ENCODE measurements at places on chromosomes 1 and 21.

DNA sequence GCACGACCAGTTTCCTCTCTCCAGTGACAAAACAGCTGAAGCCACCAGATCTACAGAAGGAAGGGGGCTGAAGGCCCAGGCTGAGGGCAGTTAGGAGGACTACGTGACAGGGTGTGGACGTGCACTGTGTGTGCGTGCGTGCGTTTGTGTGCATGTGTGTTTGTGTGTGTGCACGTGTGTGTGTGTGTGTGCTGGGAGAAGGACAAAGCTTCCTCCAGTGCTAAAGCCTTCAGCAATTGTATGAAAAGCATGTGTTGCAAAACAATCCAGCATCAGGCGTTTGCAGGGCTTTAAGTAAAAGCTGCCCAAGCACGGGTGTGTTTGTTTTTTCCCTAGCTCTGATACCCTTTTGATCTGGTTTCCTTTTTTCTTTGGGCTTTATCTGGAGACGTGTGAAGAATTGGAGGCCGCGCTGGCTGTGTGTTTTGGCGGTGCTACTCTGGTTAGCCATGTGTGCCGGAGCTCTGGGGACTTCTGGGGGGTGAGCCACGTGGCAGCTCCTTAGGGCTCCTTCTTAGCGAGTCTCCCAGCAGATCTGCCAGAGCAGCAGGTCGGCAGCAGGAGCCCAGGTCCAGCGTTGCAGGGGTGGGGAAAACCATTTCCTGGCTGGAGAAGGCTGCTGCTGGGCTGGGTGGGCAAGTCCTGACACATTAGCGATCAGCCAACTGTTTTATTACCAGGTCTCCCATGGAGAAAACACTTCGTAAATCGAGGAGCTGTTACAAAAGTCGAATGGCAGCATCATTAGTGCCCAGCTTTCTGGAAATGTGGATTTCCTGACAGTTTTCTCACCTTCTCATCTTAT, 73.4 kb downstream of the UCK2 start:
- no peak for DNase-seq

- DNase-seq = no peak
These were observed 73.9 kb downstream of the RAP1GAP start for GRCh38 chr1:21594935-21595897.

- no peak for DNase-seq
These were observed 13.9 kb downstream of the TPM3 start for GRCh38 chr1:154178013-154178412.

DNA sequence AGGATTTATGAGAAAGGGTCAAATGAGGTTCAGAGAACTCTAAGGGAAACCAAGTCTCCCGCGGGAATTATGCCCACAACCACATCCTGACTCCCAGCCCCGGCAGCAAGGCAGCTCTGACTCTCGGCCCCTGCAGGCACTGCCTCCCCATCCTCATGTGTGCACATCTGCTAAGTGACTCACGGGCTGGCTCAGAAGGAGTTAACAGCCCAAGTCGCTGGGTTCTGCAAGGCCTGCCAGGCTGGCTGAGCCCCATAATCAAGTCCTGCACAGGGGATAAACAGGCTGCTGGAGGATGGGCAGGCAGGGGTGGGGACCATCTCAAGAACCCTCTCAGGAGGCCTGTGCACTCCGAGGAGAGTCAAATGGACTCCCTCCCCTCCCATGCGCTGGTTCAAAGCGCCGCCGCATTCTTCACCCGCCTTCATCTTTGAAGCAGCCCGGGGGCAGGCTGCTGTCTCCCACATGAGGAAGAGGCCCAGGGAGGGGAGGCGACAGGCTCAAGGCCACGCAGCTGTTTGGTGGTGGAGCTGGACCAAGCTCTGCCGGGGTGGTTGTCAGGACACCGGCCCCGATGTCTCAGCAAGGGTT, 344.3 kb downstream of the MATN1 start:
- no peak for DNase-seq

GRCh38 chr1:221032637-221033280, 153.5 kb downstream of the HLX start:
- DNase-seq = no peak

GRCh38 chr1:214546886-214547641, 4.3 kb downstream of the PTPN14 start:
- no peak for DNase-seq

DNA sequence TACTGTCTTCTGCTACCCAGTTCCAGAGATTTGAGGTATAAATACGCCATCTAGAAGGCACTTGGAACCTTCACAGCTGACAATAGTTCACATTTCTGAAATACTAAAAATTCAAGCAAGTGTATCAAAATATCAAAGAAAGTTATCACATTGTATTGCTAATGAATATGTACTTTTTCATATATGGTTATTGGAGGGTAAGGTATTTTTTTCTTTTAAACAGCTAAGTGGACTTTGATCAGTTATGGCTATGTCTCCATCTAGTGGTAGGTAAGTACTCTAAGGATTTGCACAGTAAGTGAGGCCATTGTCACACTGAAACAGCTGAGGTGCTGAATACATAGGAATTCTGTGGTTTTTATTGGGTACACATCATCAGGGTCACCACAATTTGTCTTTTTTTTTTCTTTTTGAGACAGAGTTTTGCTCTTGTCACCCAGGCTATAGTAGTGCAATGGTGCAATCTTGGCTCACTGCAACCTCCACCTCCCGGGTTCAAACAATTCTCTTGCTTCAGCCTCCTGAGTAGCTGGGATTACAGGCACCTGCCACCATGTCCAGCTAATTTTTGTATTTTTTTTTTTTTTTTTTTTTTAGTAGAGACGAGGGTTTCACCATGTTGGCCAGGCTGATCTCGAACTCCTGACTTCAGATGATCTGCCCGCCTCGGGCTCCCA, 49.1 kb upstream of the CR2 start:
- no peak for DNase-seq

DNA sequence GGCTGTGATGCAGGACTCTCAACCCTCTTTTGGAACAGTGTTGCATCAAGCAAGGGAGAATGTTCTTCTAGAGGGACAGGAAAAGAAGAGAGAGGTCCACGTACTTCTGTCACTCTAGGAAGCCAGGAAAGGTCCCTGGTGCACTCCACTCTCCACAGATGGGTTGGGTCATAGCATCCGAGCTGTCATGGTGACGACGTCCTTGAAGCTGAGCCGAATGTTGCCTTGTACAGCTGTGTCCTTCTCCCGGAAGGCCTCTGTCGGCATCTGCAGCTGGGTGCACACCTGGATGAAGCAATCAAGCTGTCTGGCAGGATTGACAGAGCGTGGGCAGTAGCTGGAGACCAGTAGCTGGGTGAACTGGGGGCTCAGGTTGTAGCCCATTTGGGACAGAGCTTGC, 12.5 kb downstream of the MDM4 start:
- no peak for DNase-seq

GRCh38 chr1:156801409-156802121, 15.1 kb downstream of the SH2D2A start:
- DNase-seq = no peak

GRCh38 chr1:39795651-39796050, 7.0 kb upstream of the BMP8B start:
- DNase-seq = no peak

DNA sequence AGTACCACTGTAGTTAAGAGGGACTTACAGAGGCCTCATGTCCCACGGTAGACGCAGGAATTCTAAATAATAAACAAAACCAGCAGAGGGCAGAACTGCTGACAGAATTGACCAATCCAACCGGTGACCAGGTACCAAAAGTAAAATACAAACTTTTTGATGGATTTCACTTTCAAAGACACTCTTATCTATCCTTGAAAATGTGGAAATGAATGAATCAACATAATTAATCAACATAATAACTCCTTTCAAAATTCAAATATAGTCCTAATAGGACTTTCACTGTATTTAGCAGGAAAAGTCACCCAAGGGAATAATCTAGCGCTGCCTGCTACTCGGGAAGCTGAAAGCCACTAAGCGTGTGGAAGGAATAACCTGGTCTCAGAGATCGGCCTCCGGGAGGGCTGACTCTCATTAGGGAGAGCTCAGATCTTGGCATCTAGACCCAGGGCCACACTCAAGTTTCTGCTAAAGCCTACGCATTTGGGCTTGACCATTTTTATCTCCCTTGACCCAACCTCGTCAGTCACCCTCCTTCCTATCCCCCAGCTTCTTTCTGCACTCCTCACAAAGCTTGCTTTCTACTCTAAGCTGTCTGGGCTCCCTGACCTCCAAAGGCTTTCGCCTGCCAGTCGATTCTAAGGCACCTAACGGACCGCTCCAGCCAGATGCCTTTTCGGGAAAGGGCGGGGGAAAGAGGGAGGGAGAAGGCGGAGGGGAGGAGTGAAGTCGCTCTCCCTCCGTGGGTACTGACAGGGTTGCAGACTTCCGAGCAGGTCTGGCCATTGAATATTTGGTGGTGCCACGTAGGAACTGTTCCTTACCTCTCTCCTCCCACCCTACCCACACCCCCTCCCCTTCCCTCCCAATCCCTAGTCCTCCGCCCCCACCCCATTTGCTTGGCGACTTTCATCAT, 1.6 kb downstream of the COL11A1 start:
- no peak for DNase-seq

- DNase-seq = no peak
These were observed 52.0 kb upstream of the CAMK1G start for GRCh38 chr1:209531549-209531948.

DNA sequence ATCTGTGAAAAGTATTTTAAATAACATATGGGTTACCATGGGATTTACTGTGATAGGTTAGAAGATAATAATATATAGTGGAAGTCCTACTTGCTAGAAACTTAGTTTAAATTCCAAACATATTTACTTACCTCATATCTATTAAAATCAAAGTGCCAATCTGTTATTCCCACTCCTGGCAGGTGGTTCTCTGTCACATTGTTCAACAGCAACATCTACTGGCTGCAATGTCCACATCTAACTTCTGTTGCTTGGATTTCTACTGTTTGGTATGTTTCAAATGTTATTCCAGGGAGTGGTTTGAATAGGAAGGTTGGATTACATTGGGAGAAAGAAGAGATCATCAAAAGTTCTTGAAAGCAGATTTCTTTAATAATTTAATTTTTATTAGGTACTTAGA, 122.5 kb upstream of the NCAM2 start:
- DNase-seq = no peak

DNA sequence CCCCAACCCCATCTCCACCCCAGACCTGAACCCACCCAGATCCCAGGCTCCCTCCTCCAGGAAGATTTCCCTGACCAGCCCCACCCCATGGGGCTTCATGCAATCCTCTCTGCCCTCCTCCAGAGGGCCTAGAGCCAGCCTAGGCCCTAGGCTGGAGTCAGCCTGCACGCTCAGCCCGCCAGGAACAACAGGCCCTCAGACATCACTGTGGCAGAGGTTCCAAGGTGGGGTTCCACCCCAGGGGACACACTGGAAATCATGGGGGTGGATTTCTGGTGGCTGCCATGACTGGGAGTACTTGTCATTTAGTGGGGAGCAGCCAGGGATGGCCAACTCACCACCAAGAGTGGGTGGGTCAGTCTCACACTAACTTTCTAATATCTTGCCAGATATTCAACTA, 122.0 kb downstream of the GLIS1 start:
- no peak for DNase-seq

- DNase-seq = no peak
These were observed 65.4 kb downstream of the SLC35A3 start for GRCh38 chr1:100035214-100035613.

DNA sequence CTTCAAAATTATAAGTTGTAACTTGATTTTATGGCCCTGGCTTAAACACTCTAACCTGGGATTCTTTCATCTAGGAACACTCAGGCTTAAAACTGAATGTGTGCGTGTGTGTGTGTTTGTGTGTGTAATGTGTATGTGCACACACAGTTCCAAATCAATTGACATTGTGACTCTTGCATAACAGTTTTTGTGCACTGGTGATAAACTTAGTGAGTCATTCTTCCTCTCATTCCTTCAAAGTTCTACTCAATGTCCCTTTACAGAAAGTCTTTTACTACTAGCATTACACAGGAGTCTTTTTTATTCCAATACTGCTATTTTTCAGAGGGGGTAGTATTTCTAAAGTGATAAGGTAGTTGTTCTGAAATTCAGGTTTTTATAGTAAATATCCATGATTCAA, 943.6 kb downstream of the KCNT2 start:
- no peak for DNase-seq

GRCh38 chr1:212132025-212132424, 96.5 kb downstream of the DTL start:
- DNase-seq = no peak

GRCh38 chr1:7768583-7768982, 2.5 kb upstream of the VAMP3 start:
- DNase-seq = no peak

DNA sequence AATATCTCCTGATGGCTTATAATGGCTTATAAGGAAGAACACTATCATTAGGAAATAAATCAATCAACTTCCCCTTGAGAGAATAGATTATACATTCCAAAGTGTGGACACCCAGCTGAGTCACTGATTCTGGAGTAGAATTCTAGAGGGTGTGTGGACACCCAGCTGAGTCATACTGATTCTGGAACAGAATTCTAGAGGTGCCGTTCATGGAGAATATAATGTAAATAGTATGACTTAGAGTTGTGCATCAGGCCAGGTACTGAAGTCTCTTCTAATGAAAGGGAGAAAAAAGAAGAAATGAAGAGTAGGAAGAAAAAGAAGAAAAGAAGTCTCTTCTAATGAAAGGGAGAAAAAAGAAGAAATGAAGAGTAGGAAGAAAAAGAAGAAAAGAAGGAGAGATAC, 2.4 kb upstream of the USP33 start:
- DNase-seq = no peak

GRCh38 chr21:44708213-44708865, 3.0 kb downstream of the TSPEAR start:
- DNase-seq = no peak
